Urinary bladder (tissue), 4 donors: ENCODE measurements at places on chromosomes 2 and 18. TPM values are rescaled to one million over a fixed set of nuclear protein-coding genes. Genes with fewer than 3 reads are reported as not detected.

- peak; percentile 73 for DNase-seq
Measured at GRCh38 chr2:204012072-204012653, 75.6 kb downstream of the ICOS start.

DNA sequence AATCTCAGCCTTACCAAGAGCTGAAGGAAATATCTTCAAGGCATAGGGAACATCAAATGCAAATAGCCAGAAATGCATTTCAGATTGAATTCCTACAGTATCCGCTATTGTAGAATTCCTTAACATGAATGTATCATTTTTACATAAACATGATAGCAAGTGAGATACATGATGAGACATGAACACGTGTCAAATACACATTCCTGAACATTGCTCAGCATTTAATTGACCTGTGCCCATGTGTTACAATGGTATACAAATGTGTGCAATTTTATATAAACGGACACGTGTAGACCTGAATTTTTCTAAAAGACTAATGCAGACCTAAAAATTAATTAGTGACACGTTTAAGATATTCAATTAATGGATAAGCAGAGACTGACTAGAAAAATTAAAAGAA is 133.0 kb upstream of the TLK1 start:
- DNase-seq: no peak

GRCh38 chr2:241686650-241687425 is at the start of gene DTYMK:
Gene DTYMK (minus strand): TSS chr2:241686815. CDS start chr2:241686783, 32 bp downstream.
- peak; percentile 88 for DNase-seq

- DNase-seq: no peak
Measured at GRCh38 chr2:49940626-49941025, 786.3 kb upstream of the FSHR start.

DNA sequence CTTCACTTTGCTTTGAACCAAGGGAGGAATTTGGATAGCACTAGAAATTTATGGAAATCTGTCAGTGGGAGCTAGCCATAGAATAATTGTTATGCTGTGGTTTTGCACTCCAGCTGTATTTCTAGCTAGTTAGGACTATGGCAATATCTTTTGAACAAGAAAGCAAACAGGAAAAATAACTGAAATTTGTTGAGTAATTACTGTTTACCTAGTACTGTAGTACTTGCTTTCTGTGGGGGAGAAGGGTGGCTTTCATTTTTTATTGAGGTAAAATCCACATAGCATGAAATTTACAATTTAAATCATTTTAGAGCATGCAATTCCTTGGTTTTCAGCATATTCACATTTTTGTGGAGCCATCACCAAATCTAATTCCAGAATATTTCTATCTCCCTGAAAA is 28.4 kb downstream of the MBD5 start:
- DNase-seq: no peak

GRCh38 chr2:38146907-38147307 is 71.0 kb upstream of the CYP1B1 start:
- no peak for DNase-seq

Gene RALBP1
- 48.2 TPM for total RNA-seq

Gene DPP10
- 12.4 TPM for total RNA-seq

Gene TCF7L1
- 9.2 TPM for total RNA-seq
